Hepatocyte (in vitro differentiated cells): ENCODE measurements at places on chromosomes 16 and 17. TPM values are rescaled to one million over a fixed set of nuclear protein-coding genes. Genes with fewer than 3 reads are reported as not detected.
A peak's percentile ranks its signal among the peaks of the same experiment; 100 is the strongest.

Gene EXOC3L1
- total RNA-seq = 0.33 and 3.3 TPM in 2 replicates

- H3K36me3 ChIP-seq = no peaks in the 10 kb centered on the region
- H3K27me3 ChIP-seq = no peaks in the 10 kb centered on the region
- peak overlapping the region; percentile 100 for H3K27ac ChIP-seq
- peak; percentile 79 for DNase-seq
- H3K4me1 ChIP-seq = peaks cover 29% of the 10 kb centered on the region
Observed at GRCh38 chr17:18257982-18258355, 569 bp downstream of the FLII start.

DNA sequence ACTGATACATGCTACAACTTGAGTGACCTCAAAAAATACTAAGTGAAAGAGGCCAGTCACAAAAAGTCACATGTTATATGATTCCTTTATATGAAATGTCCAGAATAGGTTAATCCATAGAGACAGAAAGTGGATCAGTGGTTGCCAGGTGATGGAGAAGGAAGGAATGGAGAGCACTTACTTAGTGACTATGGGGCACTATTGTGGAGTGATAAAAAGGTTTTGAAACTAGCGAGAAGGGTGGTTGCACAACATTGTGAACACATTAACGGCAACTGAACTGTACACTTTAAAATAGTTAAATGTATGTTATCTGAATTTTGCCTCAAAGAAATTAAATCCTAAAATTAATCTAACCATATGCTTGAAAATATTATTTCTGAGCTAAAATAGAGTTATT lies 25.9 kb downstream of the AMFR start:
- H3K4me3 ChIP-seq = no peak overlapping the region
- H3K27ac ChIP-seq = no peak overlapping the region
- no peaks in the 10 kb centered on the region for H3K27me3 ChIP-seq
- no peaks in the 10 kb centered on the region for H3K4me1 ChIP-seq
- no peak for DNase-seq

DNA sequence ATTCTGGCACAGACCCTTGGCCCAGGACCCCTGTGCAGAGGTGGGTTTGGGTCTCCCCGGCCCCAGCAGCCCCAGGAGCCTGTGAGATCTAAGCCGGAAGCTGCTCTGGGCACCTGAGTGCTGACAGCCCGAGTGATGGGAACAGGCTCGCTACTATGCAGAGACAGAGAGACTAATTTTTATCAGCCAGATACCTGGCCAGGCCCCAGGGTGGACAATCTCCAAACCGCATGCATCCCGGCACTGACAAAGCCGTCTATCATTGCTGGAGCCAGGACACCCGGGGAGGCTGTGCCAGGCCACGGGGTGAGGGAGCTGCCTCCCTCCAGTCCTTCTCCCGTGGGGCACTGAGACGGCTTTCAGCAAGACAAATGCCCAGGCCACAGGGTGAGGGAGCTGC lies 25.0 kb downstream of the CBFA2T3 start:
- H3K4me3 ChIP-seq = no peak overlapping the region
- DNase-seq = no peak
- H3K27ac ChIP-seq = no peak overlapping the region

GRCh38 chr17:19705201-19705600 lies 11.2 kb downstream of the SLC47A2 start:
- H3K36me3 ChIP-seq = no peaks in the 10 kb centered on the region
- no peak overlapping the region for H3K4me3 ChIP-seq
- H3K27ac ChIP-seq = no peak overlapping the region
- H3K4me1 ChIP-seq = peaks cover 7% of the 10 kb centered on the region

DNA sequence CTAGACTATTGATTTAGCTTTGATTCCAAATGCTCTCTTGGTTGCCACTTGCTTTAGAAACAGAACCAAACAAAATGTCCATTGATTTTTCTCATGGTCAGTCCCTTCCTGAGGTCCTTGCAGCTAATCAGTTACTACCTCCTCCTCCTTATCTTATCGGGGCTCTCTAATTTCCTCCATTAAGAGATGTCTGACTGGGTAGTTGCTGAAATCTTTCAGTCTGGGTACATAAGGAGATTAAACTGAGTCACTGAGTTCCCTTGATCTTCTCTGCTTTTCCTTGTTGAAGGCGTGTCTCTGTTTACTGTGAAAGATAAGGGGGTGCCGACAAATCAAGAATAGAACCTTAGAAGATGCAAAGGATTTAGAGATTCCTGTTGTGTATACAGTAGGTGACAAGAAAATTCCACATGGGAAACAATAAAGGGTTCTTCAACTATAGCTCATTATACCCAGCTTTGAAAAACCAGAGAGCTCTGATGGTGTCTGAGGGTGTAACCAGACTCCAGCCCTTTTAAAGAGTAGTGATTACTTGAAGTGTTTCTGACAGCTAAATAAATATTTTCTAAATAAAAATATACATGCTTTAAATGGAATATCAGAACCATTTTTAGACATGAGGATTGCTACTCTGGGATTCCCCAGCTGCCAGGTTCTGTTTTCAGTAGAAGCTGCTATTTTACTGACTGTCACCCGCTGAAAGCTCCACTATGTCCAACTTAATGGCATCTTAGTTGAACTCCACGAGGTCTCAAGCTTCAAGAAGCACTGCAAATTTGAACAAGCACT lies 791.3 kb upstream of the SOX9 start:
- peak; percentile 47 for DNase-seq
- no peak overlapping the region for H3K4me3 ChIP-seq
- H3K36me3 ChIP-seq = no peaks in the 10 kb centered on the region
- H3K4me1 ChIP-seq = no peaks in the 10 kb centered on the region
